ENCODE measurements at places on chromosomes 12 and 14.

DNA sequence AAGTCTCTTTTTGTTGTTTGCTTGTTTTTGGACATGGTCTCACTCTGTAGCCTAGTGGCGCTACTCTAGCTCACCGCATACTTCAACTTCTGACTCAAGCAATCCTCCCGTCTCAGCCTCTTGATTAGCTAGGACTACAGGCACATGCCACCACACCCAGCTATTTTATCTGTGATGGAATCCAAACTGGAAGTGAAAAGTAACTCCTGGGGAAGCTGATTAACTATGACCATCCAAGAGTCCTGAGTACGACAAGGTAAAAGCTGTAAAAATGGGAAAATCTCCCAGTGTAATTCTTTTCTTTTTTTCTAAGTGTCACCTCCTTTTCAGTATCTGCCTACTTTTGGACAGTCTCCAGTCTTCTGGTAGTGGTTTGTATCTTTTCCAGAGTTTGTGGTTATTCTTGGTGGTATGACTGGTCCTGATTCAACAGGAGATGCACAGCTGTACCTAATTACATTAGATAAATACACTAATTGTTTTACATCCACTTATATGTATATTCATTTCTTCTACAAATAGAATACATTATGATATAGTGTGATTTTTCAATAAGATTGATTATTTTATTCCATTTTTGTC lies 97.8 kb downstream of the SLC6A15 start:
- no peak for DNase-seq

GRCh38 chr14:24250354-24250753 lies 7.9 kb upstream of the TINF2 start:
- no peak for DNase-seq

GRCh38 chr12:123897221-123897620 lies 75.4 kb downstream of the CCDC92 start:
- no peak for DNase-seq

DNA sequence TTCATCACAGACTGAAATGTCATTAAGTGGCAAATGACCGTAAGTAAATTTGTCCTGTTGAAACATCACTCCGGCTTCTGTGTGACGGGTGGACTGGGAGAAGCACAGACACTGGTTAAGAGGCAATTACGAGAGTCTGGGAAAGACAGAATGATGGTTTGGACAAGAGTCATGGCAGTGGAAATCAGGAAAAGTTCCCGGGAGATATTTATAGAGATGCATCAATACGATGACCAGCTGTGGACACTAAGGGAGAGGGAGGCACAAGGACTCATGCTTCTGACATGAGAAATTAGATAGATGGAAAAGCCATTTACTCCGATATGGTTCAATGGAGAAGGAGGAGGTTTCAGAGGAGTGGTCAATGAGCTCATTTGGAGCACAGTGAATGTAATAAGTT lies 27.3 kb downstream of the CKAP4 start:
- no peak for DNase-seq

GRCh38 chr12:18595412-18595811 lies 142.4 kb downstream of the PLCZ1 start:
- no peak for DNase-seq

GRCh38 chr12:57047981-57048380 lies 1.9 kb downstream of the MYO1A start:
- no peak for DNase-seq

DNA sequence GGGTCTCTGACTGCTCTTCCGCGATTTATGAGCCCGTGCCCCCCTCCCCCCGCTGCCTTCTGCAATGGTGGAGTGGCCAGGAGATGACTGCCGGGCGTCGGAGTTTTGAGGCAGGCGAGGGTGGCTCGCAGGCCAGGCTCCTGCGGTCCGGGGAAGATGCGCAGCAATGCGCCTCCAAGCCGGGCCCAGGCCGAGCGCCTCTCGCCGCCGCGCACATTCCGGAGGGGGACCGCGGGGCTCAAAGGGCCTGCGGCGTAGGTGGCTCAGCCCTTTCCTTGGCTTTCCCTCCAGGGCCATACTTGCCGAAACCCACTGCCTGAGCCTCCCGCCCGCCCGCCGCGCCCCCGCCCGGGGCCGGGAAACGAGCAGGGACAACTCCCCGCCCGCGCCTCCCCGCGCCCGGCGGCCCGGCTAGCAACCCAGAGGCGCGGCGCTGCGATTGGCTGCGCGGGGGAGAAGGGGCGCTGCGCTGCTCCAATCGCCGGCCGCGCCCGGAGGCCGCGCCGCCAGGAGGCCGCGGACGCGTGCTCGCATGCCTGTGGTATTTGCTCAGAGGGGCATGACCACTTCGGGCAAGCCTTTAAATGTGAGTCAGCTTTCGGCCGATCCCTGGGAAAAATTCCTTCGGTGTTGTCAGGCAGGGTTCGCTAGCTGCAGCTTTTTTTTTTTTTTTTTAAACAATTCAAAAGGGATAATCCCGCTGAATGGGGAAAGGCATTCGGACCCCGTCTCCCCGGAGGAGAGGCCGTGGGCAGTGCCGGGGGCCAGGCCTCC lies 157.9 kb upstream of the PARP11 start:
- peak; percentile 78 for DNase-seq

- DNase-seq = no peak
These were observed 7.3 kb downstream of the ITGA7 start for GRCh38 chr12:55700255-55701018.

DNA sequence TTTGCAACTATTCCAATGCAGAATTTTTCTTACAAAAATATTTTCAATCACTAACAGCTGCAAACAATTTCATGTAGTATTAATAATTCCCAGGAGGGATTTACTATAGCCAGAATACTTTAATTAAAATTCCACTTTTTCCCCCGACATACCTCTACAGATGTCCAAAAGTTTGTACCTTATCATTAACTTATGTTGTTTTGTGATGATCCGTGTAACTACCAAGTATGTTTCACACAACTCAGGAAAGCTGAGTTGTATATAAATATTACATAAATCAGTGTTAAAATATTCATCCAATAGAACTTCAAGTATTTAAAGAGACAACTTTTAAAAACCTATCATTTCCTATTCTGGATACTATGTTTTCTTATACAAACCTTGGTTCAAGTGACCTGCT lies 2.4 kb downstream of the EPS8 start:
- no peak for DNase-seq

DNA sequence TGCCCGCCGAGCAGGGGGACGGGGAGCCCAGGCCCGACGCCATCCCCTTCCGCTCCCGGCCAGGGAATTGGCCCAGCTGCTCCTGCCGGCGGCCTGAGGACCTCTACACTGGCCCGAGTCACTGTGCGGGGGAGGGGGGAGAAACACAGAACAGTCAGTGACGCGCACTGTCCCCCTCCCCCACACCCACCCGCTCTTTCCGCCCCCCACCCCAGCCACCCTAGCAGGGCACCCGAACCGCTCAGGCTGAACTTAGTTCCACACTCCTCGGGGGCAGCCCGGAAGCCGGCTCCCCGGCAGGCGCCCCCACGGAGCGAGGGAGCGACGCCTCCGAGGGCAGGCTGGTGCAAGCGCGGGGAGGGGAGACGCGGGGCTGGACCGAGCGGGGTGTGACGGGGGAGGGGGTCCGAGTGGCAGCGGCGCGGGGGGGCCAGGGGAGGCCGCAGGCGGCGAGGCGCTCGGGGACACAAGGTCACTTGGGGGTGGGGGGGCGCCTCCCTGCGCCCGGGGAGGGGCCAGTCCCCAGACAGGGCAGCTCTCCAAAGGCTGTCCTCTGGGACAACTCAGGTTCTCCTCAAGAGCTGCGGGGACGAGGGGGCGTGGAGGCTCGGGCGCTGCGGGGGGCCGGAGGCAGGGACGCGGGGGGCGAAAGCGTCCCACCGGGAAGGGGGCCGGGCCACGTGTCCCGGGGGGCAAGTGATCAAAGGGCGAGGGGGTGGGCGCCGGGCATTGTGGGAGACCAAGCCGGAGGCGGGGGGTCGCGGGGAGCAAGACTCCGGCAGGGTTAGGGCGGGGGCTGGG lies 648 bp downstream of the CHD4 start:
- DNase-seq = peak; percentile 69

DNA sequence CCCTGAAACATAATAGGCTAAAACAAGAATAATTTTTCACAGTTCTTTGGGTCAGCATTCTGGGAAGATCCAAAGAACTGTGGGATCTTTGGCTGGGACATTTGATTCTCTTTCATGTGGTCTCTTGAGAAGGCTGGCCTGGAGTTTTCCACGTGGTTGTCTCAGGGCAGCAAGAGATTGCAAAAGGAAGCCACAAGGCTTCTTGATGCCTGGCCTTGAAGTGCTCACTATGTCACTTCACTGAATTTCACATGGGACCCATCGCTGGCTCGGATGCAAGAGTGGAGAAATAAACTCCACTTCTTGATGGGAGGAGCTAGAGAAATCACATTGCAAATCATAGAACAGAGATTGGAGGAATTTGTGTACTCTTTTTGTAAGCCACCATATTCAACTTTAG lies 343.4 kb downstream of the MED13L start:
- DNase-seq = no peak

DNA sequence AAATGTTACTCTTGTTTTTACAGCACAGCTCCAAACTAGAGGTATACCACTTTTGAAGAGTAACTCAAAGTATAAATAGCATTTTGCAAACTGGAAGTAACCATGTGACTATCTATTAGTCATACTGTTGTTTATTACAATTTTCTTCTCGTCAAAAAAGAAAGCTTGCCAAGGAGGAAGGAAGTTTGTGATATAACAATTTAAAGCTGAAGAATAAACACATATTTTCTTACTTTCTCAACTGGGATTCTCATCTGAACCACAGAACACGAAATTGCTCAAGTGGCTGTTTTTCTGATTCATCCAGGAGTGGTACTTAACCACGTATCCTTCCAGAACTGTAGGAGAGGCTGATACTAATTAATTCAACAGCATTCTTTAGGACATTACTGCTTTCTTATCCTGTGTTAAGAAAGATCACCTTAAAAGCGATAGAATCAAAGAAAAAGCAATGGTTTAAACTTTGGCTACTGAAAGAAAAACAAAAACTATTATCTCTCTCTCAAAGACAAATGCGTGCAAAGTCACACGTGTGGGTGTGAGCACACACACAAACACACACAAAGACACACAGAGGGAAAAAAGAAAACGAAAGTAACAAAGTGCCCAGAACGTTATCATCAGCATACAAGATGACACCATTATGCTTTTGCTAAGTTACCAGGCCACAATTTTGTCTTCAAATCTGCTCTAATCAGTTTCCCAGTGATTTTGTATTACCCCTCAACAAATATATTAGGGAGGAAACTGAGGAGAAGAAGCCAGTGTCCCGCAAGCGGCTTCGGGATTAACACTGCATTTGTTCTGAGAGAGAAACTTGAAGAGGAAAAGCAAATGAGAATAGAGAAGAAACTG lies at the start of gene CLEC2B:
CLEC2B (minus strand) TSS at position 48 of the 855 bp plus-strand sequence.
- peak; percentile 69 for DNase-seq

DNA sequence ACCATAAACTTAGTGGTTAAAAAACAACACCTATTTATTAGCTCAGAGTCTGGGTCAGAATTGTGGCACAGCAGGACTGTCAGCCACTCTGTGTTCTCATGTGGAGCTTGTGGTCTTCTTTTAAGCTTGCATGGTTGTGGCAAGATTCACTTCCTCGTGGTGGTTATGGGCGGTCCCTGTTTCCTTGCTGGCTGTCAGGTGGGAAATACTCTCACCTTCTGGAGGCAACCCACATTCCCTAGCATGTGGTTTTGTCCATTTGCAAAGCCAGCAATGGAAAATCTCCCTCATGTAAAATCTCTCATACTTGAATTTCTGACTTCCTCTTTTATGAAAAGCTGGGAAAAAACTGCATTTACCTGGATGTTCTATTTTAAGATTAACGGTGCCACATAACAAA lies 229.8 kb downstream of the ALX1 start:
- no peak for DNase-seq

DNA sequence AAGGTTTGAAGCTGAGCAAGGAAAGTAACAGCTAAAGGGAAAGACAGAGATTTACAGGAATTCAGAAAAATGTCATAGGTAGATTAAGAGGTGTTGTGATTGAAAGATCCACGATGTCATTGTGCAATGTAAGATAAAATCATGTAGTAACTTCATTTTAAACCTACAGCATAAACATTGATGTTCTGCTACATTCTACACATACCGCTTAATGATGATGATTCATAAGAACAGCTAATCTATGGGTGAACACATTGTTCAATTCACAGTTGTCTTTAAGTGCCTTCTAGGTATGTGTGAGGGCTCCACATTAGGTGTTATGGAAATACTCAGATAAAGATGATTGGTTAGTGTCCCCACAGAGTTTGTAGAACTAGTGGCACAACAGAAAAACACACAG lies 170.9 kb downstream of the GRIP1 start:
- no peak for DNase-seq

GRCh38 chr12:89195470-89195869 lies 156.8 kb downstream of the DUSP6 start:
- no peak for DNase-seq

- no peak for DNase-seq
These were observed 8.6 kb downstream of the TUNAR start for GRCh38 chr14:95885278-95885677.

DNA sequence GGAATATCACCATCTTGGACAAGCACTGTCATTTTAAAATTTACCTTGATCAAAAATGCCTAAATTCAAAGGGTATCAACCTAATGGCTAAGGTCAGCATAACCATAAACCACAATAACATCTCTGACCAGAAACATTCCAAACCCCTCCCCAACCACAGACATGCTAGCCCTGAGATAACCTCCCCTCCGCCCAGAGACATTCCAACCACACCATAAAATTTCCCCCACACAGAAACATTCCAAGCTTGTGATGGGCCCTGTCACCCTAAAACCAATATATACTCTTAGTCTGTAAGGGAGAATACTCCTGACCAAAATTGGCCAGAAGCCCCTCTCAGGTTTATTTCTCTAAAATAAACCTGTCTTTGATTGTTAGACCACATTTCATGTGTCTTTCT lies 17.7 kb downstream of the EPYC start:
- no peak for DNase-seq

DNA sequence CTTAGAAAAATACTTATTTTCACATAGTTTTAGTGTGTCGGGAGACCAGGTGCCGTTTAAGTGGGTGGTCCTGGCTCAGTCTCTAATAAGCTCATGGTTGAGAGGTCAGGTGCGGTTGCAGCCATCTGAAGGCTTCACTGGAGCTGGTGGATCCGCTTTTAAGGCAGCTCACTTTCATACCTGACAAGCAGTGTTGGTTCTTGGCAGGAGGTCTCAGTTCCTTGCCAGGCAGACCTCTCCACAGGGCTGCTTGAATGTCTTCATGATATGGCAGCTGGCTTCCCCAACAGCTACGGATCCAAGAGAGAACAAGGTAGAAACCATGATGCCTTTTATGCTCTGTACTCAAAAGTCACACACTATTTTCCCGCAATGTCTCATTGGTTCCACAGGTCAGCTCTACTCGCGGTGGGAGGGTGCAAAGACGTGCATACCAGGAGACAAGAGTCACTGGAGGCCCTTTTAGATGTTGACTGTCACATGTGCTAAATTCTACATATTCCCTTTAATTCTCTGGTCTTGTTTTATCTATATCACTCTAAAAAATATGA lies 8.0 kb upstream of the ZDHHC17 start:
- no peak for DNase-seq

GRCh38 chr12:93725531-93725930 lies 48.4 kb downstream of the CRADD start:
- DNase-seq = no peak

DNA sequence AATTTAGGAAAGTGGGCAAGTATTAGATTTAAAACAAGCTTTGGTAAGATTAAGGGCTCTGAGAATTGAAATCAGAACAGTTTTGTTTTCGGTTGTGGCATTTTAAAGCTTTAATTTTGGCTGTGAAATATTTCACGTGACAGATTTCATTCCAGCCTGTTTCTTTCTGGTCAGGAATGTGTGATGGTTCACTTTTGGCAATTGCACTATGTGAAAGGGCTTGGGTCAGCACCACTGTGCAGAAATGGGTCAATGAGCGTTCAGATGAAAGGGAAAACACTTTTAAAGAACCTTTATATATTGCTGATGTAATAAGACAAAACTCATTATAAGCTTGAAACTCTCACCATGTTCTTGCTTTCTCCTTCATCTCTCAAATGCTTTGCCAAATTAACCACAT lies 17.1 kb downstream of the NUBPL start:
- DNase-seq = no peak
